Cardiac fibroblast (primary cell): ENCODE measurements at places on chromosomes 4 and X.
A peak's percentile ranks its signal among the peaks of the same experiment; 100 is the strongest.

- no peak for DNase-seq
These were observed 174.0 kb upstream of the FMR1 start for GRCh38 chrX:147737690-147738089.

GRCh38 chrX:111124418-111124817 is 28.4 kb downstream of the PAK3 start:
- DNase-seq, result no peak

DNA sequence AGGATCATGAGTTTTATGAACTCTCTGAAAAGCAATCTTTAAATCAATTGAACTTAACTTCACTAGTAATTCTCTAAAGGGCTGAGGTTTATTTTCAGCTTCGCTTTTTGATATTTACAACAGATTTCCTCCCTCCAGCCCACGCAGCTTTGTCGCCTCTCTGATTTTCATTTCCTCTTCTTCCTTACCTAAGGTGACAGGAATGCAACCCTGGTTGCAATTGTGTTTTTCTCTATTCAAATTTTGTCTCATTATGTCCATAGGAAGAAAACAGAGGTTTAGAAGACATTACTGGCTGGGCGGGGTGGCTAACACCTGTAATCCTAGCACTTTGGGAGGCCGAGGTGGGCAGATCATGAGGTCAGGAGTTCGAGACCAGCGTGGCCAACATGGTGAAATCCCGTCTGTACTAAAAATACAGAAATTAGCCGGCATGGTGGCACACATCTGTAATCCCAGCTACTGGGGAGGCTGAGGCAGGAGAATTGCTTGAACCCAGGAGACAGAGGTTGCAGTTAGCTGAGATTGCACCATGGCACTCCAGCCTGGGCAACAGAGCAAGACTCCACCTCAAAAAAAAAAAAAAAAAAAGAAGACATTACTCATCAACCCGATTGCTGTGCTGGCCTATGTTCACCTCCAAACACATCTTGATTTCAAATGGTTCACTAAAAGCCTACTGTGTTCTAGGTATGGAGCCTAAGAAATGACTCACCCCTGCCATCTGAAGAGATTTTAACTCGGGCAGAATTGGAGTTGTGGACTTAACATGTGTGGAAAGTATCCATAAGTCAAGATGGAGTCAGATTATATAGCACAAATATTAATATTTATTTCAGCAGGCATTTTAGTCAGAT is 36.8 kb downstream of the VSIG4 start:
- DNase-seq, result no peak

DNA sequence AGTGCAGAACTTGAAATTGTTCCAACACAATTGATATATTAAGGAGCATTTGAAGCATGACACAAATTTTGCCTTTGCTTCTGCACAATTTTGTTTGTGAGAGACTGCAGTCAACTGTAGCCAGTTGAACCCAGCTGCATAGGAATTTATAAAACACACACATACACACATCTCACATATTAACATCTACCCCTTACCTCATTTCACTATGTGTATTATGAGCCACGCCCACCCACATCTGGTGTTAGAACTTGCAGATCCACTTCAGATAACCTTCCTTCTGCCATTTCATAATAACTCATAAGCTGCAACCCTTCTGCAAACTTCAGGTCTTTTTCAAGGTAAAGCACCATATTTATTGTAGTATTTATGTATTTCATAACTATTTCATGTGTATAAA is 188.1 kb upstream of the WDFY3 start:
- DNase-seq, result no peak

DNA sequence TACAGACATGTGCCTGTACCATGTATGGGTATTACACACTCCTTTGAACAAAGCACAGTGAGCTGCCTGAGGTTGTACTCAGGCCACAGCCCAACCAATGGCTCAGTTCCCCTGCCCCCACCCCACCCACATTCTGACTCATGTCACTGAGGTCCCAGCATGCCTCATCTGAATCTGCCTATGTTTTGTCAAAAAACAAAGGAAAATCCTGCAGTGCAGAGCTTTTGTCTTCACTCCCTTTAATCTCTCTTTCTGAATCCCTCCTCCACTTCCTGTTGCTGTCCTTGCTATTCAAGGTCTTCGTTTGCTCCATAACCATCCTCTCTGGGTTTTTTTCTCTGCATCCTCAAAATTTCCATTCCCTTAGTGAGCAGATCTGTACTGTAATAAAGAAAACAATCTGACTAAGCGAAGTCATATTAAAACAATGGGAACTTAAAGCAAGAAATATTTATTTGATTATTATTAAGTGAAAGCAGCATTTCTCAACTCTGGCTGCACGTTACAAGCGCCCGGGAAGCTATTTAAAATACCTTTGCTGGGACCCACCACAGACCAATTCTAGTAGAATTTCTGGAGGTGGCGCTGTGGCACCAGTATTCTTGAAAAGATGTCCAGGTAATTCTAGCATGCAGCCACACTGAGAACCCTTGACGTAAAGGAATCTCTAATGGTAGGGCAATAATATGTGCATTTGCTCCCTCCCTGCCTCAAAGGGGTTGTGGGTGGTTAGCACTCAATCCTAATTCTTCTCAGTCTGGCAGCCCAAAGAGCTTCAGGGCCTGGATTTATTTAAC is 8.7 kb downstream of the GUCY2F start:
- DNase-seq, result peak; percentile 38

DNA sequence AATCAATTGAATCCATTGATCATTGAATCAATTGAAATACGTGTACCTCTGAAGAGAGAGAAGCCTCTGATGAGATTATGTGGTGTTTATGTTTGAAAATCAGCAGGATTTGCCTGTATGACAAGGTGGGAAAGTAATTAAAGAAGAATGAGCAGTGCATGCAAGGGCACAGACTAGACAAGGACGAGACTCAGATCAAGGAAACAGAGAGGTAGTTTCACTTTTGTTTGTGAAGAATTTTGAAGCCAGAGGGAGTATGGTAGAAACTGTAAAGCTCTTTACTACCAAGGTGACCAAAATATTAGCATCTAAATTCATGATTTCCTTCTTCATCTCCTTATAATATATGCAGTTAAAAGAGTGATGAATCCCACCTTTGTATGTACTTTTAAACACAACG is 1830.0 kb upstream of the IGFBP7 start:
- no peak for DNase-seq

DNA sequence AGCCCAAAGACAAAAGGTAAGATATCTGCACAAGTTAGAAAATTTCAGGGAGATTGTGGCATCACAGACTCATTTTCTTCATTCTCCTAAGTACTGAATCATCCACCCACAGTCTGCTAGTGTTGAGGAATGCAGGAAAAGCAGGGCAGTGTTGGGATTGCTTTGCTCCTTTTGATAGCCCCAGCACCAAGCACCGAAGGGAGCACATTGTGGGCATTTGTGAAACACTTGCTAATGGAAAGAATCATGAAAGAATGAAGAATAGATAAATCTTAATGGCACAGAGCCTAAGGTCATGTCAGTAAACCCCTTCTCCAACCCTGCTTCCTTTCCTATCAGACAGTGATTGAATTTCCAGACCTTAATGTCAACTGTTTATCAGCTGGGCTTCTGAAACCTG is 103.1 kb upstream of the GPRIN3 start:
- peak; percentile 43 for DNase-seq

DNA sequence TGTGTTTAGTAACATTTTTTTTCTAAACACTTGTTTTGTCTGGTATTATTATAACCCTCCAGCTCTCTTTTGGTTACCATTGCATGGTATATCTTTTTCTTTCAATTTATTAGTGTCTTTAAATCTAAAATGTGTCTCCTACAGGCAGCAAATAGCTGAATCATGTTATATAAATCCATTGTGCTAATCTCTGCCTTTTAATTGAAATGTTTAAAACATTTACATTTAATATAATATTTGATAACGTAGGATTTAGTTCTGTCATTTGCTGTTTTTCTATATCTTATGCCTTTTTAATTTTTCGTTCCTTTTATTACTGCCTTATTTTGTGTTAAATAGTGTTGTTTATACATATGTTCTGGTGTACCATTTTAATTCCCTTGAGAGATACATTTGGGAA is 17.1 kb upstream of the CCDC110 start:
- DNase-seq, result no peak

DNA sequence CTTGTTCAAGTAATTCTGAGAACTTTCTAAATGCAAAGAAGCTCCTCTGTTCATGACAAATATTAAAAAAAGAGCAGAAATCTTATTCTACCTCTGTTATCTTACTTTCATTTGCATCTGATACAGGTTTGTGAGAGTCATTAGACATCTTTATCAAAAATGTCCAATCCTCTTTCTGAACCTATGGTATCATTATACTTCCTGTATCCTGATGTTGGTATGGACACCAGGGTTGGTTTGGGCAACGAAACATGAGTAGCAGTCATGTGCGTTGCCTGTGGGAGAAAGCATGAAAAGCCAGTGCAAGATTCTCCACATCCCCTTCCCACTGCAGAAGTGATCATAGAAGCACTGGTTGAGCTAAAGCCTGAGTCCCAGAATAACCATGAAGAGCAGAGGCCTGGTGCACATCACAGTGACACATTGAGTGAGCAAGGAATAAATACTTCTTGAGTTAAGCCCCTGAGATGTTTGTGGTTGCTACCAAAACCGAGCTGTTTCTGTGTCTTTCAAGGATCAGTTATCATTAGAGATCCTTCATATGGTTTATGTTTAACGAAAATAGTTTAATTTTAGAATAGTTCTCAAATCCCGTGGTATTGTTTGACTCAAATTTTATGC is 197.2 kb downstream of the BANK1 start:
- no peak for DNase-seq

GRCh38 chr4:75841641-75842520 is 60.4 kb downstream of the PPEF2 start:
- DNase-seq, result no peak

DNA sequence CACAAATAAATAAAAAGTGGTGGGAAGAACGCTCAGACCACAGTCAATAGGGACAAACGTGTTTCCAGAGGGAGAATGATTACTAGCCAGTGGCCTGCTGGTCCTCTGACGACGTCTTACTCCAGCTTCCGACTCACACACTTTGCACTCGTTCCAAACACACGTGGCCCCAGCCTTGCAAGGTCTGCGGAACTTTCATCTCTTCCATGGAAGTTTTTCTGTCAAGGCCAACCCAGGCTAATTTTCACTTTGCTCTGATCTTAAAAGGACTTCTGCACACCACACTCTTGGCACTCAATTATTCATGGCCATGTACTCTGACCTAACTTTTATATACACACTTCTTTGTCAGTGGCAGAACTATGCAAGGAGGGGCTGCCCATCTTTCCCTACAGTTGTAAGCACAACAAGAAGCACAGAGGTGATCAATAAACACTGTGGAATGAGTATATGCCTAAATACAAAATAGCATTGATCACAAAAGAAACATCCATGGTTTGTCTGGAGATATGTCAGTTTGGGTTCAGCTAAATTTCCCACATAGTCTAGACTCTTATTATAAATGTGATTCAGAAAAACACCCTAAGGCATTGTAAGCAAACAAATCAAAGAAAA is 69.4 kb downstream of the STX18 start:
- DNase-seq, result no peak

DNA sequence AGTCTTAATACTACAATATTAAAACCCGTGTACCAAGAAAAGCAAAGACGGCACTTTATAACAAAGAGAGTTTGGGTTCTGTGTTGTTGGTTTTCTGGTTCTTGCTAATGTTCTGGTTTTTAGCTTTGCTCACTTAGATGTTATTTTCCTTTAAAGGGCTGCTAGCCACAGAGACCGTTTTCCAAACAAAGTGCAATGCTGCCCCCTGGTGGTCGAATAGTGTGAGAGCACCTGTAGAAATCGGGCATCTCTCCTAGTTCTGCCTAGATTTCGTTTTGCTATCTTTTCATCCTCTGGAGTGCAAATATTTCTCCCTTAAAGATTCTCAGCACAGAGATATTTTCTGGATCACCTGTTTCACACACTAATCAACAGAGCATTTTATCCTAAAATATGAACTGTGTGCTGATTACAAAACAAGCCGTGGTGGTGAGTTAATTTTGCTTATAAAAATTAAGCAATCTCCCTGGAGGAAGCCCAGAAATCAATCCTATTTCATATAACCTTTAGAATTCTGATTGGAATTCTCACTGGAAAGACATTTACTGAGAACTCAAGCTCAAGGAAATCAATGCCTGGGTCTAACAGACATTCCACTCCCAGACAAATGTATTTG is 334.5 kb upstream of the NOCT start:
- DNase-seq, result peak; percentile 83

DNA sequence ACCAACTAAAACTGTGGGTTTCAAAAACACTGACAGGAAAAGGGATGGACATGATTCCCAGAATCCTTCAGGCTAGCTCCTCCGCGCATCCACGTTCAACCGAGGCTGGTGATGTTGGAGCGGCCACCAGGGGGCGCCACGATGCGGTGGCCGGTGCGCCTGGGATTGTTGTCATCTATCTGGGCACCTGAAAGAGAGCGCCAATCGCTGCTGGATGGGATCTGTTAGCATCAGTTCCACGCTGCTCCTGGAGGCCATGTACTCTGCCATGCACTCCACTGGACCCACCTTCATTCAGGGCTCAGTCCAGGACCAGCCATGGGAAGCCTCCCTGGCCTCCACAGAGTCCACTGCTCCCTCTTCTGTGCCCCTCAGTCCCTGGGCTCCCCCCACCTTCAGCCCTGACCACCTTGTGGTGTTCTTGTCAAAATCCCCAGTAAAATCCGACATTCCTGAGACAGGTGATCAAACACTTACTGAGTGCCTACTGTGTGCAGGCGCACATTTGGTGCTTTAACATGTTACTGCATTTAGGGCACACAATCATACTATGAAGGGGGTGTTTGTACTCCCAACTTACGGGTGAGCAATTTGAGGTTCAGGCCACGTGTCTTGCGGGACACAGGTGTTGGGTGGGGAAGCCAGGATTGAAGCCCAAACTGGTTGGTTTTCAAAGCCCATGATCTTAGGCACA is 71.1 kb downstream of the CRMP1 start:
- no peak for DNase-seq

- peak; percentile 86 for DNase-seq
These were observed 44.2 kb downstream of the CLDN34 start for GRCh38 chrX:10011261-10011931.

DNA sequence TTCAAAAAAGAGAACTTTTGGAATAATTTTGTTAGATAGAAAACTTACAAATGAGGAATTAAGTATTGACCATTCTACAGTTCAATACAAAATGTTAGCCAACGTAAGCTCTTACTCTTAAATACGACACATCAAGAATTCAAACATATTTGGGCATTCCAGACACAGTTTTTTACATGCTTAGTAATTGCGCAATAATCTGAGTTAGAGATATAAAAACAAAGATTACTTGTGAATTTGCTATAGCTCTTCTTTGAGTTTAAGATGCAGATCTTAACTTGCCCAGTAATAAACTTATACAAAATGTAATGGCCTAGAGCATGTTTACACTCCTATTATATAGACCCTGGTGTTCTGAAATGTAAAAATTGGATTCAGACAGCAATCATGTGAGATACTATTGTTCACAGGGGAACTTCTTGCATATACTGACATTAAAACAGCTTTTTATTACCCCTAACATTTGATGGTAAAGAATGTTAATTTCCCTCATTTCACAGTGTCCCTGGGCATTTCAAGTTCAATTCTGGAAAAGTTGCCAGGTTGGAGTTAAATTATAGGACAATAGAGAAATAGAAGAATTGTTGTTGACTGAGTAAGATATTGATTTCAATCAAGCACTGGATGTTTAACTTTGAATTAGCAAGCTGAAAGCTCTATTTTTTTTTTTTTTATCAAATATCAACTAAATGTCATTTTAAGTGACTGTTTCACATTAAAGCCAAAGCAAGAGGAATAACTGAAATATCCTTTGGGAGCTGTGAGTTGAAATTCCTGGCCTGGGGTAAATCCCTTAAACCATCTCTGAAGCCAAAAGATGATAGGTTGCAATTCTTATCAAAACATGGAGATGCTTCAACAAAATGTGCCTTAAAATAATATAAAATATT is 910 bp downstream of the HPGDS start:
- no peak for DNase-seq
